Left lung (tissue), 14 donors: ENCODE measurements at places on chromosomes 1 and 21.
A peak's percentile ranks its signal among the peaks of the same experiment; 100 is the strongest.

DNA sequence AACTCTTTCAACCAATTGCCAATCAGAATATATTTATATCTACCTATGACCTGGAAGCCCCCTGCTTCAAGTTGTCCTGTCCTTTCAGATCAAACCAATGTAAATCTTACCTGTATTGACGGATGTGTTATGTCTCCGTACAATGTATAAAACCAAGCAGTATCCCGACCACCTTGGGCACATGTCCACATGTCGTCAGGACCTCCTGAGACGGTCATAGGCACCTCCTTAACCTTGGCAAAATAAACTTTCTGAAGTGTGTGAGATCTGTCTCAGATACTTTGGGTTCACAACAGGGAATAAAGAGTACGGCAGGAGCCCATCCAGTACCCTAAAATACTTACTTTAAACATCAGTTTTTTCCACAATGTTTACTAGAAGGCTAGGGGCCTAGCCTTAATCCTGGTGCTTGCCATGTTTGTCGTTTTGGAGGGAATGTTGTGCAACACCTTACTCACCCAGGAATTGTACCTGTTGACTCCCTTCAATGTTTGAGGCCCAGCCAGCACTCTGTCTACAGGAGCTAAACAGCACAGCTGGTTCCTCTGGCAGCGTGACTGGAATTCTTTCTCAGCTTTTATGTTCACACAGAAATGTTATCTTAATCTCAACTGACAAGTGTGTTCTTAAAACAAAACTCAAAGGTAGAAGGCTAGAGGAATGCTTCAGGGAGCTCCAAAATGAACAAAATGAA lies 90.8 kb upstream of the USP25 start:
- no peak for DNase-seq

GRCh38 chr1:111895469-111895868 lies 94.0 kb downstream of the KCND3 start:
- no peak for DNase-seq

- DNase-seq: no peak
Measured at GRCh38 chr1:52635321-52636089, 2.5 kb downstream of the SHISAL2A start.

DNA sequence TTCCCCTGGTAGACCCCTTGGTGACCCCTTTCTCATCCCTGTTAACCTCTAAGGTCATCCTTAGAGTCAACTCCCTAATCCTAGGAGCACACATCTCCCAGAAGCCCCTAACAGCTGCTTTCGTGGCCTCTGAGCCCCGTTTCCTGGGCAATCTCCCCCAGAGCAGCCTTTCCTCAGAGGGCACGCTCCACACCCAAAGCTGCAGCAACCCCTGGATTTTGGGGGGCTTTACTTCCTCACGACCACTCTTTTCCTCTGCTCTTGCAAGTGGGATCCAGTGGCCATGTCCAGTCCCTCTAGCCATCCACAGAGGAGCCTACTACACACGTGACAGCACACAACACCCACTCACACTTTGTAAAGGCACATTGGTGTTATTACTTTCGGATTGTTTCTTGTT lies 13.8 kb downstream of the ABCA4 start:
- no peak for DNase-seq

DNA sequence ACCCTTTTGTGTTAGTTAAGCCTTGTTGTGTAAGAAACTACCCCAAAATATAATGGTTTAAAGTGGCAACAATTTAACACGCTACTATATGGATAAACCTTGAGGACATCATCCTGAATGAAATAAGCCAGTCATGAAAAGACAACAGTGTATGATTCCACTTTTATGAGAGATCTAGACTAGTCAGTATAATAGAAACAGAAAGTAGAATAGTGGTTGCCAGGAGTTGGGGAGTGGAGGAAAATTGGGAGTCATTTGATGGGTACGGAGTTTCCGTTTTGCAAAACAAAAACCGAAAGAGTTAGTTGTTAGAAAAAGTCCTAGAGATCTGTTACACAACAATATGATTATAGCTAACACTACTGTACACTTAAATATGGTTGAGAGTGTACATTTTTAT lies 16.0 kb upstream of the CHIA start:
- DNase-seq: no peak

DNA sequence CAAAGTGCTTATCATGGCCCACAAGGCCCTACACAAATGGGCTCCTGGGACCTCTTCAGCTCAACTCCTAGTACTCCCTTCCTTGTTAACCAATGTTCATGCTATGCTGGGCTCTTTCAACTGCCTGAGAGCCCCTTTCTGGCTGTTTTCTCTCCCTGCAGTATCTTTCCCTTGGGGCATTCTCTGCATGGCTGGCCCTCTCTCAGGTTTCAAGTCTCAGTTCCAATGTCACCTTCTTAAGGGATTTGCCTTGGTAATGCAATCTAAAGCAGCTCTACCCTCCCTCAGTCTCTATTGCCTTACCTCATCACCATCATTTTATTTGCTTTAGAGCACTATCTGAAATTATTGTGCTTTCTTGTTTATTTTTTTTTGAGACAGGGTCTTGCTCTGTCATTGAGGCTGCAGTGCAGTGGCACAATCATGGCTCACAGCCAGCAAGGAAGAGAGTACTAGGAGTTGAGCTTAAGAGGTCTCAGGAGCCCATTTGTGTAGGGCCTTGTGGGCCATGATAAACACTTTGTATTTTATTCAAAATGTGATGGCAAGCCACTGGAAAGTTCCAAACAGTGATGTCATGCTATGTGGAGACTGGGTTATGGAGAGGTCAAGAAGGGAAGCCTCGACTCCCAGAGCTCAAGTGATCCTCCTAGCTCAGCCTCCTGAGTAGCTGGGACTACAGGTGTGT lies 63.4 kb upstream of the SRSF10 start:
- no peak for DNase-seq

GRCh38 chr21:43733529-43734071 lies 14.7 kb downstream of the PDXK start:
- DNase-seq: no peak

- DNase-seq: no peak
Measured at GRCh38 chr1:219661464-219662092, 48.7 kb upstream of the ZC3H11B start.

DNA sequence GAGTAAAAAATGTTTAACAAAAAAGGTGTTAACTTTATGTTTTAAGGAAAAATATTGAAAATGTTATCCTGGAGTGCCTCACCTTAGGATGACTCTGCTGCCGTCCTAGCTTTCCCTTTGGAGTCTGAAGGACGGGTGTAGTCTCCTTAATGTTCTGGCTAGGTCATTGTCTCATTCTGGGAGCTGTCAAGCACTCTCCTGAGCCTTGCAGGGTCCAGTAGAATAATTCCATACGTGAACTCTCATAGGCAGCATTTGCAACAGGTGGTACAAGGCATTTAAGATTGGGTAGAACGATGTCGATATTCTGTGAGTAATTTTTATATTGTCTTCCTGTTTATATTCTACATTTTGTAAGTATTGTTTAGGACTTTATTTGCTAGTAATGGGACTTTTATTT lies 283.6 kb upstream of the C1orf105 start:
- no peak for DNase-seq

DNA sequence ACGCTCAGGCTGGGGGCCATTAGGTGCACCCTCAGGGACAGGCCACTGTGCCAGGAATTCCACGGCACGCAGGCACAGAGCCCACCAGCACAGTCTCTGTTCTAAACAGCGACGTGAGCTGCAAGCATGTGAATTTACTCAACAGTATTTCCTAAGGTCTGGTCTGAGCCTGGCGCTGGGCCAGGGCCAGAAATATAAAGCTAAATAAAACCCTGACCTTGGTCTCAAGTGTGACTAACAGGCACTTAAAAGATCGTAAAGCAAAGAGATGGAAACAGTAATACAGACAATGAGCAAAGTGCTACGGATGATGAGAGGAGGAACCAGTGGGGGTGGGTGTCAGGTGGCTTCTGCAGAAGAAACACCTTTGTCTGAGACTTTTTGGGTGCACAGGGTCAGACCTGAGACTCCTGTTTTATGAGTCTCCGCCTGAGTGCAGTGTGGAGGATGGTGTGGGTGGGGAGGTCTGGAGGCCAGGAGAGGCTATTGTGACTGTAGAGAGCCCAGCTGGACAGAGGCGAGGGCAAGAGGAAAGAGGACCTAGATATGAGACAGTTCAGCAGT lies 53.4 kb upstream of the EDN2 start:
- DNase-seq: peak; percentile 54

DNA sequence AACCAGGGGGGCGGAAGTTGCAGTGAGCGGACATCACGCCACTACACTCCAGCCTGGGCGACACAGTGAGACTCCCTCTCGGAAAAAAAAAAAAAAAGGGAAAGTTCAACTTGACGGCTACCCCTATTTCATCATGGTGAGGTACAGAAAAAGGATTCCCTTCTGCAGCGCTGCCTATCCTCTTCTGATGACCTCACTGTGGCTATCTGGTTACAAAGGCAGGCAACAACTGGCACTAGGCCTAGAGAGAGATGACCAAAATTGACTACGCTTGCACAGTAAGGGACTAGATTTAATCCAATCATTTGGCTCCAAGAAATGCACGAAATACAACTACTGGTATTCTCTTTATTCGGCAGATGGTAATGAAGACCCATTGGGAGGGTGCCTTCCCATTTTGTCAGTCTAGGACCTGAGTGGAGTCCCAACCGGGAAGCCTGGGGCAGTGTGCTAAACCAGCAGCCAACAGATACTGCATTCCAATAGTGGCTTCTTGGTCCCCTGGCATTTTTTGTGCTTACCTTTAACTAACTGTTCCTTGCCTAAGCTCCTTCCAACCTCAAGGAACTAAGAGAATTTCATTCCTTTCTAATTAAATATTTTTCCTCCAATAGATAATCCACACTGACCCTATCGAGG lies 36.6 kb downstream of the ITPKB start:
- DNase-seq: no peak

- DNase-seq: no peak
Measured at GRCh38 chr1:61080413-61081143, 1.8 kb upstream of the NFIA start.

- no peak for DNase-seq
Measured at GRCh38 chr1:41490911-41491310, 6.4 kb upstream of the EDN2 start.

- no peak for DNase-seq
Measured at GRCh38 chr1:218346391-218347204, 1.5 kb downstream of the TGFB2 start.

DNA sequence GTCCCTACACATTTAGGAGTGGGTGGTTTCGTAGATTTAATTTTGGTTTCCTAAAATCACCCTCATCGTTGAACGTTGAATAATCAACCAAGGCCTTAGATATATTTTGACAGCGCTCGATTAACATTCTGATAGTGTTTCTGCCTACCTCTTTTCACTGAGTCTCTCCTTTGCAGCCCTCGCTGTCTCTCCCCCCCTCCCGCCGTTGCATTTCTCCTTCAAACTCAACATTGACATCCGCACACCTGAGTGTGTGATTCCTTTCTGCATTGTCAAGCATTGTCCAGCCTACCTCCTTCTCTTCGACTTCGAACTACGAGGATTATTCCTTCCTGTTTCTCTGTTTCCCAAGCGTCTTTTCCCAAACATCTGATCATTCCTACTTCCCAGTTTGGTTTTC lies 1.8 kb upstream of the ADAMTS1 start:
- no peak for DNase-seq

GRCh38 chr1:9181990-9182783 lies 52.4 kb upstream of the H6PD start:
- no peak for DNase-seq

- DNase-seq: no peak
Measured at GRCh38 chr1:201275253-201275666, 8.0 kb upstream of the PKP1 start.

DNA sequence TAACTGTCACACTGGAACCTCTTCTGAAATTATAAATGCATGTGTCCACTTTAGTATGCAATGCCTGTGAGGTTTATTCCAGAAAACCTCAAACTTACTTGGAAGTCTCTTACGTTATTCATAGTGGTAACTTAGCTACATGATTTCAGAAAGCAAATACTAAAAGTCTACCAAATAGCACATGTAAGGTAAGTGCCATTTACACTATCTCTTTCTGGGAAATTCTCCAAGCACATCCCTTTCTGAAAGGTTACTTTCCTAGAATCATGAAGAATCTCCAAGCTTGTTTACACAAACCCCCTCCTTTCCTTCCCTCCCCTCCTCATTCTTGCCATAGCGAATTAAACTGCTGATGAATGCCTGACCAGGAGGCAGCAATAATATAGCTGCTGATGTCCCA lies 42.5 kb downstream of the RAB3GAP2 start:
- no peak for DNase-seq

- DNase-seq: no peak
Measured at GRCh38 chr1:113292603-113293255, 97.6 kb upstream of the MAGI3 start.

DNA sequence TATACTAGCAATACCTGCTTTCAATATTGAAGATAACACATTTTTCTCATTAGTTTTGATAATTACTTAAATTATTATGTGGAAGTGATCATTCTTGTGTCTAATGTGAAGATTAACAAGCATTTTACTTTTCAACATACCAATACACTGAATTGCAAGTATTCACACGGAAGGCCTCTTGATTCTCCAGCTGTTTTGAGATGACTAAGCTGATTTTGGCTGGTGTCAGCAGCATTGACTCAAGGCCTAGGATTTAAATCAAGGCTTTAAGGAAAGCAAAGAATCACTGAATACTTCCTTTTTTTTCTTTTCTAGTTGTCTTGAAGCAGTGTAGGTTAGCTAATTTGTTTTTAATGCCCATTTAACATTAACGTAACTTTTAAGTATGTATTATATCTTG lies 373.7 kb downstream of the SRGAP2C start:
- DNase-seq: no peak

DNA sequence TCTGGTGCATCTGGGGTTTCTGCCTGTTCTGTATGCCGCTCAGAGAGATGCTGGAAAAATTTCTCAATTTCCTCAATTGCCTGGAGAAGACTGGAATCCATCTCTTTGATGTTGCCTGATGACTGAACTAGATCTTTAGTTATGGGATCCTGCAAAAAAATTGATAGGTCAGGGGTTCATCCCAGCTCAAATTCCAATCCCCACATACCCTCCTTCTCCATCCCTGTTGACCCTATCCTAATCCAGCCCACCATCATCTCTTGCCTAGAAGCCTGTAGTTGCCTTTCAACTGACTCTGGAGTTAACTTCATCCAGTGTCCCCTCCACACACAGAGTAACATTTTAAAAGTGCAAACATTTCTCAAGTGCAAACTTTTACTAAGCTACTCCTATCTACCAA lies at the start of gene KLF18:
Gene KLF18 (minus strand): TSS at position 101 of the 400 bp plus-strand sequence. CDS start 0 bp downstream, at position 101.
- no peak for DNase-seq

- no peak for DNase-seq
Measured at GRCh38 chr1:25523542-25523941, 19.9 kb upstream of the LDLRAP1 start.

GRCh38 chr1:105632342-105633196 lies 1423.9 kb upstream of the PRMT6 start:
- no peak for DNase-seq

GRCh38 chr1:193234530-193234929 lies 48.1 kb upstream of the B3GALT2 start:
- DNase-seq: no peak

DNA sequence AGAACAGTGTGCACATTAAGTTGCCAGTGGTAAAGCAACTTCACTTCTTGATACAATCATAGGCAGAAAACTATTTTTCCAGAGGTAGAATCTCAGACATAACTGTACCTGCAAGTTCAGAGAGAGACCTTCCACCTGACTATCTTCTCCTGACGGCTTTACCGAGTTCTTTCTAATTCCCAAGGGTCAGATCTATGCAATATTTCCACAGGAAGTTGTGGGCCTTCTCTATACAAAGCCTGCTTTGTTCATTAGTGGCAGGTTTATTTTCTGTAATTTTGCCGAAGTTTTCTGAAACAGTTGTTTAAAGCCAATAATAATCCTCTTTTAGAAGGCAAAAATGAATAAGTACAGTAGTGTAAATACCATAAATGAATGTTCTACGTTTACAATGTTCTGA lies 58.2 kb upstream of the RCC1 start:
- no peak for DNase-seq

- no peak for DNase-seq
Measured at GRCh38 chr1:7516929-7517328, 254.2 kb upstream of the VAMP3 start.
